ENCODE measurements at places on chromosomes 2 and 18.

- no peak for DNase-seq
Measured at GRCh38 chr18:28109781-28110560, 67.0 kb downstream of the CDH2 start.

GRCh38 chr18:67549946-67550345 lies 33.4 kb upstream of the DSEL start:
- no peak for DNase-seq

DNA sequence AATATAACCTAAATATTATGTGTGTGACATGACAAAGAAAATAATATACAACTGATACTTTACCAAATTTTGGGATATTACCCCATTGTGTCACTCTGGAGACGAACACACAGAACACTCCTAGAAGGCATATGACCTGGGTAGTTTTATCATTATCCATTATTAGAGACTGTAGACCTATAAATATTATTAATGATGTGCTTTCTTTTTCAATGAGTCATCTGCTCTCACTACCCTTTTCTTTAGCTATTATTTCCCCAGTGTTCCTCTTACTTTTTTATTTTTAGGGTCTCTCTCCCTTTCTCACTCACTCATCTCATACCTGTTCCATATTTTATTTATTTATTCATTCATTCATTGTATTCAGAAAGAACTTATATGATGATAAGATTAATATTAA lies 143.3 kb upstream of the ITGA4 start:
- DNase-seq: no peak

DNA sequence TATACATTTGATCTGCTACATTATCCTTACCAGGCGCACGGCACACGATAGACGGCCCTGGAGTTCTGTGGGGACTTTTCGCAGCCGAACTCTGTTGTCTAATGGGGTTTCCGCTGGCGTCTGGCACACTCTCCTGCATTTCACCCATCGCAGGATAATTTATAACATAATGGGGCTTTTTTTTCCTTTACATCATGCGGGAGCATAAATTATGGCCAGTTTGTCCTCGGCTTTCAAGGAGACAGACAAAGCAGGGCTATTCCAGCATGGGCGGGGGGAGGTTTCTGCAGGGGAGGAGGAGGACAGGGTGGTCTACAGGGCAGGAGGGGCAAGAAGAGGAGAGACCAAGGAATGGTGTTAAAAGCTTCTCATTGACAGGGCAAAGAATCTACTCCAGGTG lies 279.8 kb downstream of the CELF4 start:
- DNase-seq: no peak

GRCh38 chr18:50240080-50240563 lies 26.2 kb downstream of the CFAP53 start:
- DNase-seq: no peak

DNA sequence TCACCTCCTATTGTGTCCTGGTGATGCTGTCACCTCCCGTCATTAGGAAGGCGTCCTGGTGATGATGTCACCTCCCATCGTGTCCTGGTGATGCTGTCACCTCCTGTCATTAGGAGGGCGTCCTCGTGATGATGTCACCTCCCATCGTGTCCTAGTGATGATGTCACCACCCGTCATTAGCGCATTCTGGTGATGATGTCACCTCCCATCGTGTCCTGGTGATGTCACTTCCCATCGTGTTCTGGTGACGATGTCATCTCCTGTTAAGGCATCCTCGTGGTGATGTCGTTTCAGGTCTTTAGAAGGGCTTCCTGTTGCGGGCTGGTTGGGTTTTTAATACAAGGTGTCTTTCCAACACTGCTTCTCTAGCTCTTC lies 40.7 kb downstream of the CTDP1 start:
- no peak for DNase-seq

DNA sequence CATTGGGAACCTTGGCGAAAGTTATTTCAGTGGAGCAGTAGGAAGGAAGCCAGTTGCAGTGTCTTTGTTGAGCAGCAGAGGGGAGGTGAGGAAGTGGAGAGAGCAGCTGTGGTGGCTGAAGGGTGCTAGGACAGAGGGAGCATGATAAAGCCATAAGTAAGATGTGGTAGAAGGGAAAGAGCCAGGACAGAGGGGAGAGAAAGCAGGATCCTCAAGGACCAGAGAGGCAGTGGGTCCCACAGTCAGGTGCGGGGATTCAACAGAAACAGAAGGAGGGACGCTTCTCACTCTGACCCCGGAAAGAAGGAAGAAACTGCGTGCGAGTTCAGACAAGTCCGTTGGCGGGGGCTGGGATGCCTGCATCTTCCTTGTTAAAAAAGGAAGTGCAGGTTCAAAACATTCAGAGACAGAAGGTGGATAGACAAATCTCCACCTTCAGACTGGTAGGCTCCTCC lies at the start of gene CXCR2:
Gene CXCR2, plus strand, starts transcription at position 403 of the 455 bp plus-strand sequence. CDS start 8,774 bp downstream, outside the sequence.
- DNase-seq: no peak

DNA sequence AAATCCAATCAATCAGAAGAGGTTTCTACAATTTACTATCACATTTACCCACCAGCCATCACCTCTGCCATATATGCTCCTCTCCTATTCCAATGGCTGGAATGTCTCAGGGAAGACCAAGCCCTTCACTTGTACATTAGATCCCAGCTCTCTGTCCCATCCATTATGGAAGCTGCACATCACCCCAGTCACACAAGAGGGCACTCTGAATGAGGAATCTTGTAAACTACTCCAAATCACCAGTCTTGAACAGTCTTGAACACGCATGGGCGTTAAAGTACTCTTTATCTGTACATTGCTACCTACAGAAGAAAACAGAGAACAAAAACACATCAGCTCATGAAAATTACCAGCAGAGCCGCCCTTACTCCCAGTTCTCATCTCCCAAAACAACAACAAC lies 38.7 kb downstream of the ZC3H8 start:
- DNase-seq: no peak

DNA sequence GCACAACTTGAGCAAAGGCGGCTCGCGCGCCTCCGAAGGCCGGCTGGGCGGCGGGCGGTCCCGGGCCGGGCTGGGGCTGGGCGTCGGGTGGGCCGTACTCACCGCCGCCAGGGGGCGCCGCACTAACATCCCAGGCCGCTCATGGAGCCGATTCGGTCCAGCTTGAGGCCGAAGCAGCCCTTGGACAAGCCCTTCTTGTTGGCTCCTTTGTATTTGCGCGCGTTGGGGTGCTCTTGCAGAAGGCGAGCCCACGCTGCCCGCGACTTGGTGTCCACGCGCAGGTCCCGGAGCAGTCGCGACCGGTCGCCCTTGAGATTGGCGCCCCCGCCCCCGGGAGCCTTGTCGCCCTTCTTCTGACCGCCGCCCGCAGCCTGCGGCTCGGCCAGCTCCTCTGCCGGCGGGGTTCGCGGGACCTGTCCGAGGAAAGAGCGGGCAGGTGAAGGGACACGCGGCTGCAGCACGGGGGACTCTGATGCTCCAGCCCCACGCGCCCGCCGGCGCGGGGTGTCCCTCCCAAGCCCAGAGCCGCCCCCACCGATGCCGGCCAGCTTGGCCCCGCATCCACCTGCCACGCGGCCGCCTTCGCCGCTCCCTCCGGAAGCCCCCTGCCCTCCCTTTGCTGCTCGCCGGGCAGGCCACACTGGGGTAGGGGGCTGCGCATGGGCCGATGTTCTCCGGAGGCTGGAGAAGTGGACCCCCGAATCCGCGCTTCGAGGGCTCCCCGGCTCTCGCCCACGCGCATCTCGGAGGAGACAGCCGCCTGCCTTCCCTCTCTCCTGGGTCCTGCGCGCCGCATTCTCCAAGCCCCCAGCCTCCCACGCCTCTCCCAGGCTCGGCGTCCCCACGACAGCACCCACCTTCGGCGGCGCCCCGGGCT lies 655 bp downstream of the NPPC start:
- peak; percentile 53 for DNase-seq

DNA sequence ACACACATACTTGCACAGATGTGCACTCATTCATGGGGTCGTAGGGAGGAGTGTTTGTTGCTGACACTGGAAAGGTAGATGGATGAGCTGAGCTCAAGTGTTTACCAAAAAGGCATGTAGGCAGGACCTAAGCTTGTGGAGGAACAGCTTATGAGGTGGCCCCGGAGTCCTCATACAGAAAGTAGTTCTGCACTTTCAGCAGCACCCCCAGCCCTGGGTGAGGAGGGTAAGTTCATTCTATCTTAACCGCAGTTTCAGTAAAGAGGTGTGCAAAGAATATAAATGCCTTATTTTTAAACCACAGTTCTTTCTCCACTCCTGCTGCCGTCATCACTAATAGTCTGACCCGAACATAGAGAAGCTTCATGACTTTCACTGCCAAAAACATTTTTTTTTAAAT lies 31.7 kb upstream of the RNF152 start:
- DNase-seq: no peak

GRCh38 chr2:108588070-108588668 lies 53.9 kb downstream of the LIMS1 start:
- DNase-seq: no peak
